ENCODE measurements at places on chromosomes 5 and 9.

DNA sequence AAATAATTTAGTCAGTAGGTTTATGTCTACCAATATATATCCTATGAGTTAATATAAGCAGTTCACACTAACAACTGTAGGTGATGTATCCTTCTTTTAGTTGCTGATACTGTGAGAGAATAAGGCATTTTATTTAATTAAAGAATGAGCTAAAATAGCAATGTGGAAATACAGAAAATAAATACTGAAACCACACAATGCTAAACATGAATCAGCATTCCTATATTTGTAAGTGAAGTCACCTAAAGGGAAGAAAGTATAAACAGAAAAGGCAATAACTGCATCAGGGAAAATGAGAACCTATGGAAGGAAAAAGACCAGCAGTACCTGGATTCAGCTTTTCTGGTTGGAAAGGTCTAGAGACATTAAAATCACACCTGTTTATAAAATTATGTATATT lies 336.0 kb downstream of the PDE4D start:
- no peak for DNase-seq

- no peak for DNase-seq
Measured at GRCh38 chr5:159783726-159784247, 132.5 kb upstream of the ADRA1B start.

DNA sequence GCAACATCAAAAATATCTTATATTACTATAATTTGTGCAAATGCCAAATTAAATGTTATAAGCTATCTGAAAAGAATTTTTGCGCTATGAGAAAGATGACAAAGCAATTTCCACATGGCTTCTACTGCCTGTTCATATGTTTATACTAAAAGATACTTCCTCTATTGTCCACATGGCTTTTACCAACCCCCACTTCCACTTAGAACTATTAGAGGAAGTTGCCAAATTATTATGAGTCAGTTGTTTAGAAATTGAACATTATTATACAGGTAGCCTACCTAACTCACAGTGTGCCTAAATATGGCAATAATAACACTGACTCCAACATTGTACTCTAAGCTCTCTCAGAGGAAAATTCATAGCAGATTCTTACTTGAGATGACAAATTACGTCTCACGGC lies 37.6 kb upstream of the SLC27A6 start:
- no peak for DNase-seq

DNA sequence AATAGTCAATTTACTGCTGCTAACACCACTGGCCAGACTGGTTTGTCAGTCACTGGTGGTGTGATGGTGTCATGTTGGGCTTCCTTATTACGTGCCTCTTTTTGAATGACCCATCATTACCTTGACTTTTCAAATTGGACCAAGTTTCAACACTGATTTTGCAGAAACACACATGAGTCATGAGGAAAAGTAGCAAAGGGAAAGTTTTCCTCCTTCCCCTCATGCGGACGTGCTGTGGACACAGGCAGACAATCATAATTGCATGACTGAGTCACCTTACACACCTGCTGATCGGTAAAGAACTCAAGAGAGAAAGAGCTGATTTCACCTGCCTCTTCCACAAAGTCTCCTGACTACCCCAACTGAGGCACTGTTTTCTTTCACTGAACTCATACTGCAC lies 324.5 kb downstream of the ARRDC3 start:
- DNase-seq, result no peak

- no peak for DNase-seq
Measured at GRCh38 chr9:114482593-114482992, 22.7 kb downstream of the WHRN start.

DNA sequence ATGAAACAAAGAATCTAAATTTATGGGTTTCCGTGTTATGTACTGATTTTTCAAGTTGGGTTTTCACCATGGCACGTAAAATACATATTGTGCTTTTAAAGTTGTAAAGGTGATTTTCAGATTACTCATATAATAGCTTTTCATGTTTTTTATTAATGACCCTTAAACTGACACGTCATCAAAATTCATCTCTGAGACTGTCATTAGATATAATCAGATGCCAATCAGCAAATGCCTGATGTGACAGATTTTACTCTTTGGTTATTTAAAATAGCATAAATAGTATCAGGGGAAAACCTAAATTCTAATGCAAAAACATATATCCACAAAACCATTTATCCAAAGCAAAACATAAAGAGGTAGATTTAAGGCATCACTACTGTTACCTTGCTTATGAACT lies 11.0 kb downstream of the RFX3 start:
- no peak for DNase-seq

DNA sequence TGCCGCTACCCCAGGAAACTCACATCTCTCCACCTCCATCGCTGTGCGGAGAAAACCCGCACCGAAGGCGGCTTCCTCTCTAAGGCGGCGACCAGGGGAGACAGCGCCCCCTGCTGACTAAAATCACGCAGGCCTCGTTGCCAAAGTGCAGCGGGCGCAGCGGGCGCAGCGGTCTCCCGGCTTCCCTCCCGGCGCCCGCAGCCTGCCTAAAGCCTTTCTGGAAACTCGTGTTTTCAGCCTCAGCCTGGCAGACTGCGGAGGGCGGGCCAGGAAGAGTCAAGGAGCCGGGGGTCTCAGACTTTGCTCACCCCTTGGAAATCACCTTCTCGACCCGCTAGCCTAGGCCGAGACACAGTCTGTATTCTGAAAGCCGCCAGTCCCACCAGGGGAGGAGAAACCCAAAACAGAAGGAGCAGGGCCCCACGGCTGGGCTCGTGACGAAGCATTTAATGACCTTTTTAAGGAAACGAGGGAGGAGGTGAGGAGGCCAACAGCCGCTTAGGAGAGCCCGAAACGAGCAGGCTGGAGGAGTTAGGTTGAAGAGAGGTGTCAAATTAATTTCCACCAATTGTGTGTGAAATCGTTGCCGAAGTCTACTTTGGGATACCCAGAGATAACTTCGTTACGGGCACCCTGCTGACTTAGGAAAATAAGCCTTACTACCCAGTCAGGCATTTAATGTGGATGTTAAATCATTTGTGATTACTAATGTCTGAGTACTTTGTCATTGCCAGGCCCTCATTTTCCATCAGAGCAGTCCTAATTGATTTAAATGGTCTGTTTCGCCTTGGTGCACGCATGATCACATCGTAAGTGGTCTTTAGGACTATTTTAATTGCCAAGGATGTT lies 7.3 kb upstream of the FOXB2 start:
- no peak for DNase-seq

DNA sequence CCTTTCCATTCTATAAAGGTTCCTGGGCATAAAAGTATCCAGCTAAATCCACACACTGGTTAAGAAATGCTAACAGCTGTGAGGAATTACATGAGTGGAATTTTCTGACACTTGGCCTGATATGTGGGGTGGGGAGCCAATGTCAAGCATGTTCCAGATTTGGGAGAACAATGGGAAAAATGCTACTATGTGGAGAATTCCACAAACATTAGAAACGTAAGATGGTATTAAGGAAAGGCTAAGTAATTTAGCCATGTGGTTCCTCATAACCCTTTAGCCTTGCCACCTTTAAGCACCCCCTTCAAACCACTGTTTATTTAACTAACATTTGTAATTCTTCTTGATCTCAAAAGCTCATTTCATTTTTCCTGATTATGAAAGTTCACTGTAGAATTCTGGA lies 149.2 kb downstream of the GNA14 start:
- DNase-seq, result no peak

GRCh38 chr9:121998513-121999049 lies 94.5 kb downstream of the TTLL11 start:
- no peak for DNase-seq

DNA sequence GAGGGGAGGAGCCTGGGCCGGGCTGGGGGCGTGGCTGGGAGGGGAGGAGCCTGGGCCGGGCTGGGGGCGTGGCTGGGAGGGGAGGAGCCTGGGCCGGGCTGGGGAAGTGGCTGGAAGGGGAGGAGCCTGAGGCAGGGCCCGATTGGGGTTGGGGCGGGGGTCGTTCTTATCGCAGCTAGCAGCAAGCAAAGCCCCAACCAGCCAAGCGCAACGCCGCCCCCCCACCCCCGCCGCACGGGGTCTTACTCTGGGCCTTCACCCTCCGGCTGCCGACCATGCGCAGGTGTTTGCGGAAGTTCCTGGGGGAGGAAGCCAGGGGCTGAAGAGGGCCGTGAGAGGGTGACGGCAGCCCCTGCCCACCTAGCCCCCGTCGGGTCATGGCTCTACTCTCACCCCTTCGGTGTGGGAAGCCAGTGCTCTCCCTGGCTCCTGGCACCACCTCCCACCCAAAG lies 5.0 kb downstream of the NSMF start:
- no peak for DNase-seq

GRCh38 chr5:36638056-36638455 lies 31.6 kb downstream of the SLC1A3 start:
- DNase-seq, result no peak

GRCh38 chr9:2709645-2710101 lies 7.6 kb upstream of the KCNV2 start:
- no peak for DNase-seq

DNA sequence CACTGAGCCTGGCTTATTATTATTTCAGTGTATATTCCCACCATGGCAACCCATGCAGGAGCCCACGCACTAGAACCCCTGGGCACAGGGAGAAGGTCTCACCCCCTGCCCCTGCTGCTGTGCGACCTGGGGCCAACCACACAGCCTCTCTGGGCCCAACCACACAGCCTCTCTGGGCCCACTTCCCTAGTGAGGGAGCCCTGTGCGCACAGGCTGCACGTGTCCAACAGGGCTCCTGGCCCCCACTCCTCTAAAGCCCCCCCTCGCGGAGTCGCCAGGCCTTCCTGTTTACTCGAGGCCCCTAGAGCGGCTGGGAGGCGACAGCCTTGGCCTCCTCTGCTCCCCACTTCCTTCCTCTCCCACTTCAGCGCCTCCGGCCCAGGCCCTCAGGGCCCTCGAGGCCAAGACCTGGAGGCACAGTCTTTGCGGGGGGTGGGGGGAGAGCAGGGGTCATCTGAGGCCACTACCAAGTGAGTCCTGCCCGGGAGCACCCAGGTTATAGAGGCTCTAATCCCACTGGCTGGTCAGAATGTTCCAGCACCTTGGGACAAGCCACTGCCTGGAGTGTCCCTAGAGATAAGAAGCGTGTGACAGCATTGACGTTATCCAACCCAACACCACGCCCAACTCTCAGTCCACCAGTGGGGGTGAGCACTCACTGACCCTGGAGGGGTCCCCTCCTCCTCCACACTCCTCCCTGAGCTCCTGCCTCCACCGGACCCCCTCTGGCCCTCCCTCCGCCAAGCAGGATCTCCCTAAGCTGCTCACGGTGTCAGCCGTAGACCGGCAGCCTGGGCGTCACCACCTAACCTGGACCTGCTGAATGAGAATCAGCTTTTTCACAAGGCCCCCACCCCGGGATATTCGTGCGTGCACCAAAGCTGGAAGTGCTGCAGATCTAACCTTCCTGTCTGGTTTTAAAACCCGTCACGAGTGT lies 7.9 kb upstream of the ENG start:
- no peak for DNase-seq

DNA sequence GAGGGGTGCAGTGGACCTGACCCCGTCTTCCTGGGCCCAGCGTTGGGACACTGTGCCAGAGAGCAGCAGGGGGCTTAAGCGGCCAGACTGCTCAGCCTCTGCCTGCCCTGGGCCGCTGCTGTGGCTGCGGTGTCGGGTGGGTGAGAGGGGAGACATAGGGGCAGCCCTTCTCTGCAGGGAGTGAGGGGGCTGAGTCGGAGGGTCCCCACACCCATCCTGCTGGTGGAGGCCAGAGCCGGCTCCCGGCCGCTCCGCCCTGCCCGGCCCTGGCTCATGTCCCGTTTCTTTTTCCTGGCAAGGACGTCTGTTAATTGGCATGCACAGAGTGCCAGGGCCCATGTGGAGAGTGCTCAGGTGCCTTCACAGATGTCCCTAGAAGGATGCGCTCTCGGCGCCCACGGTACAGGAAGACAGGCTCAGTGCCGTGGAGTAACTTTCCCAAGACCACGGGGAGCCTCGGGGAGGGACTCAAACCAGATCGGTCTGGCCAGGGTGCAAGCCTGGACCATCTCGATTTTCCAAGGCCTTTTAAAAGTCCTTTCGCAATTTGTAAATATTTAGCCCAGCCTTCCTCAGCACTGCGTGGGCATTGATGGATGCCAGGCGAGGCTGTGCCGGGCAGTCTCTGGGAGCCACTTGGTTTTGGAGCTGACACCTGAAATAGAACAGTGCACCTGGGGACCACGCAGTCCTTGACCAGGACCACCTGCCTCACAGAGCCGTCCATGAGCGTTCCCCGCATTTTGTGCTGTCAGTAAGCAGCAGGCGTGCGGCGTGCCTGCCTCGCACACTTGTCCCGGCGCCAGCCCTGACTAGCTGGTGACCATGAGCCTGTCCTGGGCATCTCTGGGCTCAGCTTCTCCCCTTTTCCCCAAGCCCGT lies 60.9 kb downstream of the RXRA start:
- no peak for DNase-seq

Data from NK-92 treated with Interleukin-12 subunit alpha and Interleukin-12 subunit beta, amount 100 ng/mL, for 24 hours (cell line).